Type B pancreatic cell (in vitro differentiated cells): ENCODE measurements at places on chromosomes 1 and 21.

DNA sequence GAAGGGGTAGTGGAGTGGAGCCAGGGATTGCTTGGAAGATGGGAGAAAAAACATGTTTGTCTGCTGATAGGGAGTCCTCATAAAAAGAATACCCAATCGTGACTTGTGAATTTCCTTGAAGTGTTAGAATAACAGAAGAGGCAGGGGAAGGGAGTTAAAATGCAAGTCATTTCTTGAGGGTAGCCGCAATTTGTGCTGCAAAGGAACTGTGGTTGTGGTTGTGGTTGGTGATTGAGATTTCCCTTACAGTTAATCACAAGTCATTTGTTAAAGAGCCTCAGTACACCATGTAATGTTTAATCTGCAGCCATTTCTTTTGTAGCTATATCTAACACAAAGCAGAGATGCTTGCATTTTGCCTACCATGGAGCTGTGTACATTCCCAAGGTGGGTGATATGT lies 38.5 kb upstream of the EGLN1 start:
- DNase-seq, result no peak

- DNase-seq, result no peak
Measured at GRCh38 chr1:5798151-5798730, 194.0 kb downstream of the NPHP4 start.

DNA sequence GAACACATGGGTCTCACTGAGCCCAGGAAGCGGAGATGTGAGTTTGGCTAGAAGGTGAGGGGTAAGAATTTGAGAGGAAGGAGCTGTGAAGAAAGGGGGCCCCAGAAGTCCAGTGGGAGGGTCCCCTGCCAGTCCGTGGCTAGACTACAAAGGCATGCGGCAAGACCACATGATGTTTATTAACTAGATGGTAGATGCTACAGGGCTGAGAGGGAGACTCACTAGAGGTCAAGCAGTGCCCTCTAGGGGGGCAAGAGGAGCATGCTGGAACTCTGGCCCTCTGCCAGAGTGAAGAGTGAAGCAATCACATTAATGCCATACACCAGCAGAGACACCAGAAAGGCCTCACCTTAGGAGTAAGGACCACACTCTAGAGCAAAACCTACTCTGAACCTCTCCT lies 12.2 kb downstream of the KIAA0319L start:
- DNase-seq, result no peak

DNA sequence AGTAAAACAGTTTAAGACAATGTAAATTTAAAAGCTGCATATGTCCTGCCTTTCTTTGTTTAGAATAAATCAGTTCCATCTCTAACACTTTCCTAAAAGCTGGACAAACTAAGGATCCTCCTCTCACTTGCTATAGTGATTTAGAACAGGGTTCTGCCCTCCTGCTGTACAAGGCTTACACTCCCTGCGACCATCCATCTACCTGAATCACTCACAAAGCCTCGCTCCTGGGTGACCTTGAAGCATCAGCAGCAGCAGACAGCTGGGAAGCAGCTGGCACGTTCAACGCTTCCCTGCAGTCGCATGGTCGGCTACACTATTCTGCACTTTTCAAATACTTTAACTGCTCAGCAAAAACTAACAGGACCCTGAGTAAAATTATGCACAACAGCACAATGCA lies 128.0 kb downstream of the NTPCR start:
- no peak for DNase-seq

- DNase-seq, result no peak
Measured at GRCh38 chr1:213737398-213738035, 250.3 kb upstream of the PROX1 start.

DNA sequence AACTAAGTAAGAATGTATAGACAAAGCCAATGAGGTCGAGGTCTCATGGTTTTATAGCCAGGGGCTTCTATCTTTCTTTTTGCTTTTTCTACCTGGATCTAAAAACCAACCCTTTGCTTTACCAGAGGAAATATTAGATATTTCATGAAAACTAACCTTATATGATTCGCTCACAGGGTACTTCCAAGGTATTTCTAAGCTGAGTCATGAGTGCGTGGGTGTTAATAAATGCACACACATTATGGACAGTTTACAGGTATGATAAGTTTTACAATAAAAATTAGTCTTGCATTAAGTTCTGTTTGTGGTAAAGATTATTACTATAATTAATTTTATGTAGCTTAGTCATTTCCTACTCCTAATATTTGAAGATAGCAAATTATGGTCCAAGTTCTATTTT lies 217.2 kb downstream of the CHRM3 start:
- DNase-seq, result no peak

- DNase-seq, result no peak
Measured at GRCh38 chr1:68521286-68521685, 24.4 kb upstream of the DEPDC1 start.

DNA sequence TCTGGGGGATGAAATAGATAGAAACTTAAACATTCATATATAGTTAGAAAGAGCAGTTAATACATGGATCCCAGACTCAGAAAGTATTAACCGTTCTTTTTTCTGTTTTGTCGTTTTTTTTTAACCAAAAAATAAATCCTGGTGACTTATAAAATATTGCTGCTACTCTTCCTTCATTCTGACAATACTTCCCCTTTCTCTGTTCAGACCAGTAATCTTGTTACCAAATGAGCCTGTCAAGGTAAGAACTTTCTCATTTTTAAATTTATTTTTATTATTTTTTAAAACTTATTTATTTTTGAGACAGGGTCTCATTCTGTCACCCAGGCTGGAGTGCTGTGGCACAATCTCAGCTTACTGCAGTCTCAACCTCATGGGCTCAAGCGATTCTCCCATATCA lies 13.7 kb downstream of the PTPN22 start:
- DNase-seq, result no peak

DNA sequence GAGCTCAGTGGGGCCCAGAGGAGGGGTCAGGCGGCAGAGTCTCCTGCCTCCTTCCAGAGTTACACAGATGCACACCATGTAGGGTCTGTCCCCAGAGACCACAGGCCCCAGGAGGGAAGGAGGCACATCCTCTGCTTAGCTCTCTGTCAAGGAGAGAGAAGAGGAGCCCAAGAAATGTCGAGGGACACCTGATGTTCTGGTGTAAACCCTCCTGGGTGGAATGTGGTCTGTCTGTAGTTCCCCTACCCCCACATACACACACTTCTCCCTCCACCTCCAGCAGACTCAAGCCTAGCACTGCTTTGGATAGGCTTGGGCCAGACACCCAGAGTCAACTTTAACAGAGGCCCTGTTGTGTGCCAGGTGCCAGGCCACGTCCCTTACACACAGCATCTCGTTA lies 34.2 kb downstream of the KIF21B start:
- DNase-seq, result no peak

DNA sequence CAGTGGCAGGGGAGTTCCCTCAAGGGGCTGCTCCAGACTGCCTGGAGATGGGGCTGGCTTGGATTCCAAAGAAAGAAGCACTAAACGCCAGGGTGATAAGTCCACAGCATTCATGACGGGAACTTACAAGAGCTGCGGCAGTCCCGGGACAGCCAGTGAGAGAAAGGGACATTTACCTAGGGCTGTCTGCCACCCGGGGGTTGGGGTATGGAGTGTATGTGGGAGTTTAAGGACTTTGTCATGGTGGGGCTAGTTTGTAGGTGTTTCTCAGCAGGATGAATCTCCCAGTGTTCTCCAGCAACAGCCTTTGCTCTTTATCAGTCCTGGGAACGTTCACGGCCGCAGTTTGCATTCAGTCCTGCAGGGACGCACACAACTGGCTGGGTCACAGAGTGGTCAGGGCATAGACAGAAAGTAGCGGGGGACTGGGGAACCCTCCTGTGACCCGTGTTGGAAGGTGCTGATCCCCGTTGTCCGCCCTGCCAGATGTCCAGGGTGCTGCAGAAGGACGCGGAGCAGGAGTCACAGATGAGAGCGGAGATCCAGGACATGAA lies 41.4 kb upstream of the HMGN1 start:
- DNase-seq, result no peak

DNA sequence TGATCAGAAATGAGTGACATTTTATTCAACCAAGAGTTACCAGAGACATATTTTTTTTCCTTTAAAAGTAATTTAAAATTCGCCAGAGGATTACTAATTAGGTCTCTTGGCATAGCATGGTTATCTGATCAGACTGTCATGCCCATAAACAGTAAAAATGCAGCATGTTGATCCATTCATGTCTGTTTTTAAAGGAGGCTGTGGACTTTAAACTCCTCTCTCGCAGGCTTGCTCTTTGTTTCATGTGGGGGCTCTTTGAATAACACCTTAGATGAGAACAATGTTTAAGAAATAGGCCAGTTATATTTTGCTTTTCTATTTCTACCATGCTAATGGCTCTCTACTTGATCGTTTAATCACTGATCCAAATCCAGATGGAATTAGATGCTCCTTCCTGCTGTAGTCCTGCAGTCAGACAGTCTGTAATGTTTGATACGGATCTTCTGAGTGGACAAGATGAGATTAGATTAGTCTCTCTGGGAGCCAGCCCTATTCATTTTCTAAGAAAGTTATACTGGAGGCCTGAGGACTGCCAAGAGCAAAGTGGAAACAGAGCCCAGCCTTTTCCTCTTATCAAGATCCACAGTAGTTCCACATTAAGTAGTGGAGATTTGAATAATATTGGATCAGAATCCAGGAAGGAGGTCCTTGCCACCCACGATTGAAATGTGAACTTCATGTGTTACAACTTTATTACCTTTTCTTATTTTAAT lies 197.4 kb downstream of the HS2ST1 start:
- no peak for DNase-seq

GRCh38 chr1:26469558-26469957 lies 2.7 kb upstream of the HMGN2 start:
- DNase-seq, result no peak

GRCh38 chr21:35026617-35027562 lies 22.2 kb downstream of the RUNX1 start:
- DNase-seq, result no peak

DNA sequence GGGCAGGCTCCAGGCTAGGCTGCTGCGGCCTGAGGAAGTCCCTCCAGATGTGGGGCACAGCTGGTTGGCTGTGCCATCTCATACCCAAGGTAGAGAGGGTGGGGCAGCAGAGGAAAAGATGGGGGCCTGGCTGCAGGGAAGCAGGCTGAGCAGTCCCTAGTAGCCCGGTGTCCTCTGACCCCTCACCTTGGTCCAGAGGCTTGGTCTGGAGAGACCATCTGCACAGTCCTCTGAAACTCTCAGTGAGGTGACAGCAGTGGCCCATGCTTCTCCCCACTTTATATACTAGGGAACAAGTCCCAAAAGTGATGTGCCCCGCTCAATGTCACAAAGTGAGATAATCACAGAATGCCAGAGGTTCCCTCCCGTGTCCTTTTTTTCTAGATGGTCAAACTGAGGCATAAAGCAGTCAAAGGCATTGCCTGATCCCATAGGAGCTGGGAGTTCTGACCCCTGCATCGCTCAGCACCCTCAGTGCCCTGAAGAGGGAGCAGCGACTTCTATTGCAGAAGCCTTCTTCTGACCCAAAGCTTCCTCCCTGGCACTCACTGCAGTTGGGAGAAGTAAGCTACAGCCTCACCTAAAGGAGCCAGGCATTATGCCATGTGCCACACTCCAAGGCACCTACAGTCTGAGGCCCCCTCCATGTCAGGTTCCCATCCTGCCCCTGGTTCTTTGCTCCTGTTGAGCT lies 45.5 kb downstream of the TRABD2B start:
- DNase-seq, result no peak

- DNase-seq, result no peak
Measured at GRCh38 chr1:29800522-29800956, 564.2 kb downstream of the PTPRU start.

DNA sequence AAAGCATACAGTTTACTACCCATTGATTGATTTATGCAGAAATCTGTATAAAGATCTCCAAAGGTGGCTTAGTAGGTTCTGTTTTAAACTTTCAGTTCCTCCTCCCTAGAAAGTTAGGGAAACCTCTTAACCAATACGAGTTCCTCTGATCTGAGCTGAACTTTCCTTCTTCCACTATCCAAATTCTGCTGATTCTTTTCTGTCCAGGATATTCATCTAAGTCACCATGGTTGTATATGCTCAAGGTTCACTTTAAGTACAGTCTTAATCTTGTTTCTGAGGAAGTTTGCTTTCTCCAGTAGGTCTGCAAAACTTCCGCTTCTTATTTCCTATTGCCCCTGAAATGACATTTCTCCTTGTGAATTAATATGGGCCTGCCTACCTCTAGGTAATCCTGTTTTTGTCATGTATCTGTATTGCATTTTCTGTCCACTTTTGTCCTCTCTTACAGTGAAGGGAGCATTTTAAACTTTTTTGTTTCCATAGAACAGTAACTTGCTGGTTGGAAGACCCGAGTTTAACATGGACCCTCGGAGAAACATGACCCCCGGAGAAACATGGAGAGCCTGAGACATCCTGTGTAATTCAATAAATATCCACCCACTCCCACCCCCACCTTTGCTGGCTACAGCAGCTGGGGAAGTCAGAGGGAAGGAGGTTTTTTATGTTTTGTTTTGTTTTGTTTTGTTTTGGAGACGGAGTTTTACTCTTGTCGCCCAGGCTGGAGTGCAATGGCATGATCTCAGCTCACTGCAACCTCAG lies 16.7 kb upstream of the TUT4 start:
- DNase-seq, result no peak

- DNase-seq, result no peak
Measured at GRCh38 chr1:35488336-35488735, 68.9 kb downstream of the KIAA0319L start.

DNA sequence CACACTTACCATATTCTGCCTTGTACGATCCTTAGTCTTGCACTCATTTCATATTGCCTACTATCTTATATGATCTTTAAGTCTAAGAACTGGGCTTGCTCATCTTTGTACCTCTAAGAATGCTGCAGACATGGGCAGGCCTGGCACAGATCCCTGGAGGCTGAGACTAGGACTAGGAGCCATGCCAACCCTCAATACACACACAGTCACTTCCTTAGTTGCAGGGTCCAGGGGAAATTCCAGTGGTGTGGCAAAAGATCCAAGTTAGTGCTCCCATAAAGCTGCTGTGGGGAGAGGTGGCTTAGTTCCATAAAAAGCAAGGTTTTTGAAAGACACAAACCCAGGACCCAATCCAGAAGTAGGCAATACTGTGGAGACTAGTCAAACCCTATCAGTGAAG lies 59.9 kb downstream of the CYYR1 start:
- no peak for DNase-seq

- DNase-seq, result no peak
Measured at GRCh38 chr21:42991992-42992740, 17.8 kb downstream of the PKNOX1 start.

DNA sequence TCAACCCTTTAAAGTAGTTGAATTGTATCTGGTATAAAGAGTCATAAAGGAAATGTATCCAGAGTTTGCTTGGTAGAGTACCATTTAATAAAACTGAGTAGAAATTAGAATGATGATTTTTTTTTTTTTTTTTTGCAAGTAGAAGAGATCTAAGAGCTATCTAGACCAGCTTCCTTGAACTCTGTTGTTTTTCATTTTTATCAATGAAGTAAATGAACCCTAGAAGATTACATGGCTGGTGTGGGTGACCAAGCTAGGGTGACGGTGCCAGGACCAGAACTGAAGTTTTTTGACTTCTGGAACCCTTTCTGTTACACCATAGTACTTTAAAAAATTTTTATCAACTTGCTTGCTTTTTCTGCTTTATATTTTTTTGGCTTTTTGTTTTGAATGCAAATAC lies 36.9 kb downstream of the MACO1 start:
- no peak for DNase-seq

- no peak for DNase-seq
Measured at GRCh38 chr1:10561497-10561896, 86.7 kb downstream of the PEX14 start.
